Pancreas (tissue), 10 donors: ENCODE measurements at places on chromosomes 1 and 21. TPM values are rescaled to one million over a fixed set of nuclear protein-coding genes. Genes with fewer than 3 reads are reported as not detected.

GRCh38 chr21:42942244-42942643, 16.8 kb upstream of the ERVH48-1 start:
- no peak for DNase-seq
- no peaks in the 10 kb centered on the region for H3K36me3 ChIP-seq
- peaks cover 10% of the 10 kb centered on the region for H3K4me1 ChIP-seq
- no peak overlapping the region for H3K4me3 ChIP-seq
- no peak overlapping the region for H3K27ac ChIP-seq

GRCh38 chr1:167761400-167761799, 39.6 kb downstream of the MPZL1 start:
- H3K4me1 ChIP-seq = no peaks in the 10 kb centered on the region
- no peak for DNase-seq
- H3K27me3 ChIP-seq = no peaks in the 10 kb centered on the region
- H3K27ac ChIP-seq = no peak overlapping the region

- H3K36me3 ChIP-seq = peaks cover 50% of the 10 kb centered on the region
- no peaks in the 10 kb centered on the region for H3K4me1 ChIP-seq
- no peak overlapping the region for H3K27ac ChIP-seq
- no peaks in the 10 kb centered on the region for H3K27me3 ChIP-seq
Measured at GRCh38 chr1:11134898-11135266, 35.2 kb upstream of the EXOSC10 start.

DNA sequence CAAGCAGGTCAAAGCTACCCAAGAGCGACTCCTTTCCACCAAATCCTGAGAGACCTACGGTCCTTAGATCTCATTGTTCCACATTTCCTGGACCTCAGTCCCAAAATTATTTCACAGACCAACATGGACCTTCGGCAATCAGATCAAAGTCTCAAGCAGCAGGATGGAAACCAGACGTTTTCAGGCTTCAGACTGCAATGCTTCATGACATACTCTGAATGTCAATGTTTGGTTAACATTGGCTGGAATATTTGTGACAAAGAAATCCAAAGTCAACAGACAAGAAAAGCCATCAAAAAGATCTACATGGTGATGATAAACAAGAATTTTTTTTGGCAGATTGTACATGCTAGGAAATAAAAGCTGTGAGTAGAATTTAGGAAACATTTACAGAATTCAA, 1057.3 kb downstream of the ADGRL2 start:
- H3K4me1 ChIP-seq = no peaks in the 10 kb centered on the region
- no peaks in the 10 kb centered on the region for H3K27me3 ChIP-seq
- no peaks in the 10 kb centered on the region for H3K36me3 ChIP-seq
- H3K4me3 ChIP-seq = no peak overlapping the region

DNA sequence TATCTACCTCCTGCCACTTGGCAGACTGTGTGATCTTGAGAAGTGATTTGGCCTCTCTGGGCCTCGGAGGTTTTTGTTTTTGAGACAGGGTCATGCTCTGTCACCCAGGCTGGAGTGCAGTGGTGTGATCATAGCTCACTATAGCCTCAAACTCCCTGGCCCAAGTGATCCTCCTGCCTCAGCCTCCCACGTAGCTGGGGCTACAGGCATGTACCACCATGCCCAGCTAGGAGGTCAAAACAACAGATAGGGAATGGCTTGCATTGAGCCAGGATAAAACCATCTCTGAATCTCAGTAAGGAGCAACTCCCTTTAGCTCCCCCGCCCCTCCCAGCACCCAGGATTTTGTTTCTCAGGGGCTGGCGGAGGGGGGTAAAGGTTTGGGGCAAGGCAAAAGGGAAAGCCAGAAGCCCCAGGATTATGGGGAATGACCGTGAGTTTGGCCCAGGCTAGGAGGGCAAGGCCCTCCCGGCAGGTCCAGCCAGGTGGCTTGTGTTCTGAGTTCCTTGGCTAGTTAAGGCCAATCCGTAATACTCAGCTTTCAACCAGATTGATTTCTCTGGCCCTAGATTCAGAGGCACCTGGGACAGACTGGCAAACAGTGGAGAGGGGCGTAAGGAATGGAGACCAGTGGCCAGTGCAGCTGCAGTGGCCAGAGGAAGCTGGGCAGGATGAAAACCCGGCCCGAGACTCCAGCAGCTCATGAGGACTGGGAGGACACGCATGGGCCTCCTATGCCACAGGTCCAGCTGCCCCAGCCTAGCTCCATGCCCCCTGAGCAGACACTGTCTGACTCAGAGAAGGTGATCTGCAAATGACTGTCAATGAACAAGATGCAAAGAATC, 130.1 kb downstream of the DMRTB1 start:
- no peak for DNase-seq
- no peaks in the 10 kb centered on the region for H3K4me1 ChIP-seq
- no peaks in the 10 kb centered on the region for H3K27me3 ChIP-seq

SPRR5 gene
- total RNA-seq = not detected

TCP10L gene
- total RNA-seq = 0.47 TPM
